ENCODE measurements at places on chromosomes 3 and 15.

DNA sequence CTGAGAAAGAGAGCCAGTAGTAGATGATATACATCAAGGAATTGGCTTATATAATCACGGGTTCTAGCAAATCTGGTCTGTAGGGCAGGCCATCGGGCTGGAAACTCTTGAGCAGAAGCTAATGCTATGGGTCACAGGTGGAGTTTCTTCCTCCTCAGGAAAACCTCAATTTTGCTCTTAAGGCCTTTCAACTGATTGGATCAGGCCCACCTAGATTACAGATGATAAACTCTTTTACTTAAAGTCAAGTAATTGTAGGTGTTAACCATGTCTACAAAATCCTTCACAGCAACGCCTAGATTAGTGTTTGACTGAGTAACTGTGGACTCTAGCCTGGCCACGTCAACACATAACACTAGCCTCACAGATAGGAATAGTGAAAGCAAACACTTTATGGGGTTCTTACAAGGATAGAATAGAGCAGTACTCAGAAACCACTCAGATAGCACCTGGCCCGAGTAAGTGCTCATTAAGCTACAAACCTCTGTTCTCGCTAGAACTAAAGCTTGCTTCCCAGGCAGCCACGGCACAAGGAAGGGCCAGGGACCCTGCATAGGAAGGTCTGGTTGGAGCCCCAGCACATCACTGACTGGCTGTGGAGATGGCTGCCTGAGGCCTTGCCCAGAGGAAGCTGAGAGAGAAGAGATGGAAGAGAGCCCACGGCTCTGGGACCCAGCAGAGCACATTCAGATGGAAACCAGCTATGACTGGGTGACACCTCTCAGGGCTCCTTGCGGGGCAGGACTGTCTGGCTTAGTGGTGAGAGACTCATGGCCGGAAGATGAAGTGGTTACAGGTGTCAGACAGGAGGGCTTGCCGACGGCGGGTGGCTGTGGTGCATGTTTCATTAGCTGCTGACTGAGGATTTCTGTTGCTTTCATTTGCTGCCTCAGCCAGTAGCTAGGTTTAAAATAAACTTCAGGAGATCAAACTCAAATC, 202.5 kb upstream of the TLE3 start:
- DNase-seq: no peak

DNA sequence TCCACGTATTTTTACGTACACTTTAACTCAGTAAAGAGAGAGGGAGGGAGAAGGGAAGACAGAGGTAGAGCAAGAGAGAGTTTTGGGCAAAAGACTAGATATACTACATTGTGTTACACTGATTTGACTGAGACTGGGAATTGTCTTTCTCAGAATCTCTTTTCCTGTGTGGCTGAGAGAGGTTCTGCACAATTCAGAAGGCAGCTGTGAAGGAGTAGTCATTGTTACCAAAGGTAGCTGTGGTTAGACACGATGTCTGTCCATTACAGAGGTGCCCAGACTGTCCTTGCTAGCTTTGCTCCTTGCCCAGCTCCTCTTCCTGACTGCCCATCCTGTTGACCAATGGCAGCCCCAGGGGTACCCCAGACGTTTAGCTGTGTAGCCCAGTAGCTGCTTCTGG, 577.5 kb upstream of the CBLB start:
- no peak for DNase-seq

- no peak for DNase-seq
Observed at GRCh38 chr3:29486096-29486495, 205.2 kb downstream of the RBMS3 start.

GRCh38 chr15:55194256-55194655, 2.5 kb downstream of the RSL24D1 start:
- no peak for DNase-seq

GRCh38 chr15:77035584-77035983, 35.3 kb downstream of the TSPAN3 start:
- DNase-seq: no peak

DNA sequence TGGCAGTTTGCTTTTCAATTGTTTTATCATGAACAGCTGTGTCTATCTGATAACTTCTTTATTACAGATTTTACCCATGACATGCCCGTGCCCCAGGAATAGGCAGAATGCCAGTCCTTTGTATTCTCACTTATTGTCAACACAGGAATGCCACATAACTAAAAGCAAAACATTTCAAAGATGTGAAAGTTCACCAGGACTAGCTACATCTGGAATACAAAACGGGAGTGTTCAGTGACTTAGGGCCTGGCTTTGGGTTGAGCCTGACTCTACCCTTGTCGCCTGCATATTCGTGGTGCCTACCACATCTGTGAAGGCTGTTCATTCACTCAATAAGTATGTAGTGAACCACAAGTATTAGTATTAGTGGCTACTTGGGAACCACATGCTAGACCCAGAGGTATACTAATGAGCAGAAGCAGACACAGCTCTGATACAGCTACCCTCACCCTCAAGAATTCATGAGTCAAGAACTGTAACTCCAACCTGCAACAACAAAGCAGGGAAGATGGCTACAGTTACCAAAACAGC, 2.9 kb downstream of the TNFSF10 start:
- DNase-seq: no peak

DNA sequence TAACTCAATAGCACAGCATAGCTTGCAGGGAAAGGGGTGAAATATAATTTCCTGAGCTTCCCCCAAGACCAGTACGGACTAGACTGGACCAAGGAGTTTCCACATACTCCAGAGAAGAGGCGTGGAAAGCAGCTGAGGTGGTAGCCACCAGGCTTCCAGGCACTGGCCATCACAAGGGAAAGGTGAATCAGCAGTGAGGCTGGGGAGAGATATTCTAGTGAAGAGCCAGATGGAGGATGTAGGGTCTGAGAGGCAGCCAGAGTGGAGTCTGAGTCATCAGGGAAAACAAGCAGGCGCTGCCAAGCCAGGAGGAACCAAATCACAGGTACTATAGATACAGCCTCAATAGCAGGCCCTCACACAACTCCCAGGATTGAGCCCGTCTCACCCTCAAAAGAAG, 9.6 kb upstream of the RASA2 start:
- no peak for DNase-seq

- no peak for DNase-seq
Observed at GRCh38 chr3:9414826-9415225, 17.4 kb downstream of the SETD5 start.

DNA sequence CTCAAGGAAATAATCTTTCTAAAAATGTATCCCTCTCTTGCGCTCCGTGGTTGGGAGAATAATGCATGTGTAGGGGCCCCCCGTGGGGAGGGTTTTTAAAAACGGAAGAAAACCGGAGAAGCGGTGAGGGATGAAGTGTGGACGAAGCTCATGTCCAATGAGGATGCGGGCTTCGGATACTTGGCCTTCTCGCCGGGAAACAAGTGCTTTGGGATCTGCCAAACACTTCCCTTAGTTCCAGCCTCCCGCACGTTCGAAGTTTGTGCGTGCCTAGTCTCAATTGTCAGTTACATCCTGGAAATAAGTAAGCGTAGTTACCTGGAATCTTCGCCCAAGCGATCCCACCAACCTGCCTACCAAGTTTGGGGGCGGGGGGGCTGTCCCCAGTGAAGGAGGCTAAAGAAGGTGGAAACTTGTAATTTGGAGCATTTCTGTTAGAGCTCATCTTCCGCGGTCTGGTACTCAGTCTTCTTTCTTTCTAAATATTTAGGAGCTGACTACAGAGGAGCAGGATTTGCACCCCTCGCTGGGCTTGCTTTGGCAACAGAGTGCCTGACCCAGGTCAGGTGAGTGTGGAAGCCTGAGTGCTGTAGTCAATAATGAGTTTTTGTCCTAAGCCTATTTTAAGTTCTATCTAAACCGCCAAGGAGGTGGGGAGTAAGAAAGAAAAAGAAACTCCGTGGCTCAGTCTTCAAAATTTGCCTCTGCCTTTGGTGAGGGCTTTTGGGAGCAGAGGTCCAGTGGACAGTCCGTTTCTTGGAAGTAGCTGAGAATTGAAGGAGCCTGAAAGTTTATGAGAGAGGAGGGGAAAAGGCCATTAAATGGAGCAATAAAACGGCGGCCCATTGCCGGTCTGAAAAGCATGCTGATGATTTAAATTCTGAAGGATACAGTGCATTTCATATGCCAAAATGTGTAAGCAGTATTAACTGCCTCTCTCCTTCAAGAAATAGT, 1.1 kb downstream of the ITPR1 start:
- DNase-seq: no peak

GRCh38 chr3:21754839-21755238, 3.8 kb upstream of the ZNF385D start:
- DNase-seq: no peak

DNA sequence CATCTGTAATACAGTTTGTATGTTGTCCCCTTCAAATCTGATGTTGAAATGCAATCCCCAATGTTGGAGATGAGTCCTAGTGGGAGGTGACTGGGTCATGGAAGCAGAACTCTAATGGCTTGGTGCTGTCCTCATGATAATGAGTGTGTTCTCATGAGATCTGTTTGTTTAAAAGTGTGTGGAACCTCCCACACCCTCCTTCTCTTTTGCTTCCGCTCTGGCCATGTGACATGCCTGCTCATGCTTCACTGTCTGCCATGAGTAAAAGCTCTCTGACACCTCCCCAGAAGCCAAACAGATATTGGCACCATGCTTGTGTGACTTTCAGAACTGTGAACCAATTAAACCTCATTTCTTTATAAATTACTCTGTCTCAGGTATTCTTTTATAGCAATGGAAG, 794.0 kb upstream of the CFAP20DC start:
- no peak for DNase-seq

DNA sequence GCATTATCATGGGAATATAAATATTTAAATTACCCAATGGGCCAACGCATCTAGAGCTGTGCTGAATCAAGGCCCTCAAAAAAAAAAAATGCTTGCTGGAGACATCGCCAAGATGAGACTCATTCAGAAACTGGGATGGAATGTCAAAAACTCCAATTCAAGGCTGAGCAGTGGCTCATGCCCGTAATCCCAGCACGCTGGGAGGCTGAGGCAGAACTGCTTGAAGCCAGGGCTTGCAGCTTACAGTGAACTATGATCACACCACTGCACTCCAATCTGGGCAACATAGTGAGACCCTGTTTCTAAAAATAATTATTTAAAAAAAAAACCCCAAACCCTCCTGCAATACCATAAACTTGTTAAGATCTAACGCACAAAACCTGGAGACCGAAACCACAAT, 3.1 kb upstream of the CACNA1D start:
- DNase-seq: no peak

GRCh38 chr3:15271030-15271429, 61.4 kb downstream of the SH3BP5 start:
- DNase-seq: no peak

- no peak for DNase-seq
Observed at GRCh38 chr3:12982619-12983101, 90.6 kb downstream of the IQSEC1 start.
